Activated T-helper 1 cell treated with anti-CD3 and anti-CD28 coated beads, Interleukin-2, amount 50 U/mL, for 16 hours (primary cell): ENCODE measurements at places on chromosomes 1 and 21.

GRCh38 chr1:115302390-115302961, 35.6 kb downstream of the NGF start:
- DNase-seq, result no peak

DNA sequence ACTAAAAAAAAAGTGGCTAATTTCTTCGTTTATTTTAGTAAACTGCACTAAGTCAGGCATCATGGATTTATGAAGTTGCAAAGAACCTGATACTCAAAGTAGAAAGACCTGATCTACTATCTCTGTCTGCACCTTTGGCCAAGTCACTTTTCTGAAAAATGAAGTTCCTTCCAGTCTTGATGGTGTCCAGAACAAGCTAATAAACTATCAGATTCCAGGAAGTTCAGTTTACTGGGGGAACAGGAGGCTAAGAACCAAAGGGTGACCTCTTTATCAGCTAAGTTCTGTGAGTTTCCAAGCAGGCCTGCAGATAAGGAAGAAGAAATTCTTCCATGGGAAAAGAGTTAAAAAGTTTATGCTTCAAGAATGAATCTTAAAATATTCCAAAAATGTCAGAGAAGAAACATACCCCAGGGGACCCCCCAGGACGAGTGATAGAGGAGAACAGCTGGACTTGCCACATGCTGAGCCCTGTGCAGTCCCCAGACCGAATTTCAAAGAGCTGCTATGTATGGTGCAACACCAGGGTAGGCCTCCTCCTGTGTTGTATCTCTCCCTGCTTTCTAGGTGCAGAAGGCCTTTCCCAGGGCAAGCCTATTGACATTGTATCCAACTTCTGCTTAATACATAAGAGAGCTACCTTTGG, 72.8 kb upstream of the FGGY start:
- DNase-seq, result no peak

DNA sequence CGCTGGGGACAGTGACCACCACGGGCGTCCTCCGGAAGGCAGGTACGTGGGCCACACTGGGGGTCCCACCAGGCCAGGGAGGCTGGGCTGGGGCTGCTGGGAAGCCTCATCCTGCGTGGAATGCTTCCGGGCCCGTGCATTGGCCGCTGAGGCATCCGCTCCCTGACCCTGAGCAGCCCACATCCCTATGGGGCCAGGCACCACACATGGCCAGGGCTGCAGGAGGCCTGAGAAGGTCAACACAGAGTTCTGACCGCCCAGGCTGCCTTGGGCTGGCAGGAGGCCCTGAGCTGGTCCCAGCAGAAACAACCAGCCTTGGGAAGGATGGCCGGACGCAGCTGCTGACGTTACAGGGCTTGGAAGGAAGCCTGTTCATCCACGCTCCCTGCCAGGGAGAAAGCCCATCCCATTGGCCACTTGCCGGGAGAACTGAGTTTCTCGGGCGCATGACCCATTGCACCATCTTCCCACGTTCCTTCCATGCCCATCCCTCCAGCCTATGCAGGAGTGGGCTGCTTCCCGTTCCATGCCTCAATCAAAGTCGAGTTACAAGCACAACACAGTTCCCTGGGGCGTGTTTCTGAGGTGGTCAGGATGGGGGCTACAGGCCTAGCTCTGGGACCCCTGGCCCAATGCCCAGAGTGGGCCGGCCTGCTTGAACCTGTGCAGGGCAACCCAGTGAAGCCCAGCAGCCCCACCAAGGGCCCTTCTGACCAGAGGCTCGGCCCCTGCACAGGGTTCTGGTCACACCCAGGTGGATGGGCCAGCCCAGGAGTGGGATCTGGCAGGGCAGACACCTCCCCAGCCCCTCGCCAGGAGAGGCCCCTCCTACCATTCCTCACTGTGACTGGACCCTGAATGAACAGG, 31.7 kb downstream of the TRIM11 start:
- no peak for DNase-seq

- no peak for DNase-seq
Measured at GRCh38 chr1:2979191-2980072, 41.8 kb upstream of the ACTRT2 start.

- DNase-seq, result no peak
Measured at GRCh38 chr1:86104606-86105532, 51.7 kb downstream of the COL24A1 start.

DNA sequence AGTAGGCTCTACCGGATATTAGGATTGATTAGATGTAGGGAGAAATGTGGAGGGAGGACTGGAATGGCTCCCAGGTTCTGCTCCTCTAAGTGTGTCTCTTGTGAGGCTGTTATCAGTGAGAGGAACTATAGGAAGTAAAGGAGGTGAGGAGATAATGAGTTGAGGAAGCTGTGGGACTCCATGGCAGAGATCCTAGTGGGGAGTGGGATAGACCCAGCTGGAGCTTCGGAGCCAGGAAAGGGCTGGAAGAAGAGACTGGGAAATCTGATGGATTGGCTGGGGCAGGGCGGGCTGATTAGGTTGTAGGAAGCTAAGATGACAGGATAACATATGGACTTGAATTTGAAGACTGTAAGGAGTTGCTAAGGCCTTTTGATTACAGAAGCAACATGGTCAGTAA, 14.8 kb upstream of the BCL9 start:
- no peak for DNase-seq

DNA sequence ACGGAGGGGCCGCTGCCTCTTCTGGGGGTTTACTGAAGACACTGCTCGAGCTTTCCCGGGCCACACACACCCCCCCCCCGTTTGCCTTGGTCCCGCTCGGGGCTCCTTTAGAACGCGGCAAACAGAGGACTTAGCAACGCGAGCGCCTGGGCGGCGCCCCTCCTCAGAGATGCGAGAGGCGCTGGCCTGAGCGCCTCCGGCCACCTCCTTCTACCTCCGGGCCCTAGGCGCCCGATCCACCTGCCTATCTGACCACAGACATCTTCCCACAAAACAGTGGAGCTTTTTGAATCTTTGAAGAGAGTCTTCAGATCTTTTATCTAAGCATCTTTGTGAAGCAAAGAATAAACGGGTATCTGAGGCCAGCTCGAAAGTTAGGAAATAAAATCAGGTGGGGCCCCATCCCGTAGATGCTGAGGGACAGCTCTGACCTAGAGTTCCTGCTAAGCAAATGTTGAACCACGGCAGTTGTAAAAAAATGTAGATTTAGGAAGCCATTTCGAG, 436 bp upstream of the TTLL7 start:
- peak; percentile 7 for DNase-seq
